ENCODE measurements at places on chromosomes 6 and 20.
A peak's percentile ranks its signal among the peaks of the same experiment; 100 is the strongest.

GRCh38 chr6:37125774-37126492 is 44.0 kb upstream of the PIM1 start:
- DNase-seq, result no peak

GRCh38 chr6:158765499-158766068 is 53.6 kb downstream of the EZR start:
- DNase-seq, result no peak

DNA sequence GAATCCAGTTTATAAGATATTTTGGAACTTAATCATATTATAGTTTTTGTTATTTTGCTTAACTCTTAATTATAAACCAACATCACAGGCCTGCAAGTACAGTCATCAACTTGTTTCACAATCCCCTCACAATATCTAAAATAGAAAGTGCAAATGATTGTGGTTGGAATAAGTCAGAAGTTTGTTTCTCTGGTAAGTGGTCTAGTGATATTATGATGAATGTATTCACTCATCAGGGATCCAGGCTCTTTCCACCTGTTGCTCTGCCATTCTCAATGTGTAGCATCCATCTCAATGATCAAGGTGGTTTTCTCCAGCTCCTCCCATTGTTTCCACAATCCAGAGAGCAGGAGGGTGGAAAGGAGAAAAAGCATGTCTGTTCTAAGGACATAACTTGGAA is 54.2 kb downstream of the OPN5 start:
- no peak for DNase-seq

DNA sequence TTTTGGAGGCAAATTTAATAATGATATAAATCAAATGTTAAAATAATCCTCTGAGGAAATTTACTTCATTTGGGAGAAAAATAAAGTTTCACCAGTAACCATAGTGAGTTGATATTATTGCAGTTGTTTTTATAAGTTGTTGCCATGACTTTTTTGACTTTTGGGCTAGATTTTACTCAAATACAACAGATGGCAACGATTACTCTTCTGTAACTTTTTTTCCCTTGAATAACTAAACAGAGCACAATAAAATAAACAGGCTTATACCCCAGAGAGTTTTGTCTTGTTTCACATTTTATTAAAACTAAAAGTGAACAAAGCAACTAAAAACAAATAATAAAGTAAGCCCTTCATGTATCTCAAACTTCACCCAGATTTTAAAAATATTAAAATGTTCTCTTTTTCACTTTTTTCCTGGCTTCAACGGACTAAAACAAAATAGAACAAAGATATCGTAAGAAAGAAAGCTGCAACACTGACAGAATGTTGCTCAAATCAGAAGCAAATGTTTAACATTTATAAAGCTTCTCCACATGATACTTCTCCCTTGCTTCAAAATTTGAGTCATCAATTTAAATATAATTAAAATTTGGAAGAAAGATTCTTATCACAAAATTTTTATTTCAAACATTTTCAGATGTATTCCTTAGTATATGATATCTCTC is 42.5 kb upstream of the BMP5 start:
- no peak for DNase-seq

- DNase-seq, result no peak
Measured at GRCh38 chr6:21295506-21296240, 297.9 kb upstream of the SOX4 start.

- DNase-seq, result no peak
Measured at GRCh38 chr6:117472667-117473066, 9.8 kb upstream of the DCBLD1 start.

DNA sequence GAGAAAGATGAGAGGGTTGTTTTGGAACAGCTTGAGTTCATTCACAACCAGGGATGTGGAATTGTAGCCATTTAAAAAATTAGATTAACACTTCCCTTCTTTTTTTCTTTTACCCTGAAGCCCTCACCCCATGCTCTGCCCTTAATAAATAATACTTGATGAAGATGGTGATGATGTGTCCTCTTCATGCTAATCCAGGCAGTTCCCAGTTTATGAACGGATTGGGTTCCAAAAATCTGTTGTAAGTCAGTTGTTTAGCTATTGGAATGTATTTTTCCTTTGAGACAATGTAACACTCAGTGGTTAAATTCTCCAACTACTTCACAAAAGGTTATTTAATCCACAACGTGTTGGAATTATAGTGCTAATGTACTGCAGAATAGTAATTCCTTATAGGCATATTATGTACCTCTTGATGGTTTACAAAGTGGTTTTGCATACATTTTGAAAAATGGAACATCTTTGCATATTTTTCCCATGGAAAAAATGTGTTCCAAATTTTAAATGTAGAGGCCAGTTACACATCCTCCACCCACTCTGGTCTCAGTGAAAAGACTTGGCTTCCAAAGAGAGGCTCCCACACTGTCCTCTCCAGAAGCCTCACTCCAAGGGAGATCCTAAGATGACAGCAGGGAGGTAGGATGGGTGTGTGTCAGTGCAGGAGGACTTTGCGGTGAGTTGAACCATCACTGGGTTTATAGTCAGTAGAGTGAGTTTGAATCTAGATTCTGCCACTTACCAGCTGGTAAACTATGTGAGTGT is 45.8 kb upstream of the CEP162 start:
- DNase-seq, result no peak

GRCh38 chr6:158175111-158175510 is 7.0 kb downstream of the GTF2H5 start:
- no peak for DNase-seq

DNA sequence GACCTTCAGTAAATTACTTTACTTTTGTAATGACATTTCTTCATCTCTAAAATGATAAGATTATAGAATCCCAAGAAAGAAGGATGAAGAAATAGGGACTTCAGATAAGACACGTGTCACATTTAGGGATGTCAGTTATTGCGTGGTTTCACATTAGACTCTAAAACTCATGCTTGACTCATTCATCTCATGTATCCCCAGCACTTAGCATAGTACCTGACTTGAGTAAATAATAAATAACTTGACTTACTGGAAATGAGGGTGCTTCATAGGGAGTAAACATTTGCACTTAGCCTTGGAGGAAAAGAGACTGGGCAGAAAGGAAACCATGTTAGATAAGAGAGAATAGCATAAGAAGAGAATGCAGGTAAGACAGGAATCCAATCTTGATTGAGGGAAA is 37.2 kb downstream of the VTA1 start:
- no peak for DNase-seq

DNA sequence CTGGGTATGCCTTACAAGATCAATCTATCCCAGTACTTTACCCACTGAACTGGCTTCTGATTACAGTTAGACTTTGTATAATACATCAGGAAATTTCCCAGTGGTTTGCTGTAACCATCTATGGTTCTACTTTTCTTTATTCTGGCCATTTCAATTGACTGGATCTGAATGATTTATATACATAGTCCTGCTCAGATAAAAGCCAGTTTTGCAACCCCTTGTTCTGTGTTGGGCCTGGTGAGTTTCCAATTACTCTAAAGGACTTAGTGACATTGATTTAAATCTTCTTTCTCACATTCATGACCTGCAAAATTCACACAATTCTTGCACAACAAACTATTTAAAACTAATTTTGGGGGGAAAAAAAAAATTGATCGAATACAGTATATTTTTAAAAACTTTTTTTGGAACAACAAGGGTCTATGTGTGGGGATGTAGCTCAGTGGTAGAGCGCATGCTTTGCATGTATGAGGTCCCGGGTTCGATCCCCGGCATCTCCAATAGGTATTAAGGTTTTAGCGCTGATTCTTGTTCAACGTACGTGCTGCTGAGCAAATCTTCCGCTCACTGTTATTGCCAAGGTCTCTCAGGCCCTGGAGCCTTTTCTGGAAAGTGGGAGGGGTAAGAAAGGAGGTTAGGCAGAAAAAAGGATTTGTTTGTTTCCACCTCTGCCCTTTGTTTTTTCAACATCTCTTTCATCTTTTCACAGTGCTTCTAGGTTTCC is 117.5 kb downstream of the GPX5 start:
- no peak for DNase-seq

GRCh38 chr20:18984238-18985200 is 170.9 kb downstream of the SCP2D1 start:
- no peak for DNase-seq

- peak; percentile 98 for DNase-seq
Measured at GRCh38 chr20:3811467-3812258, 8.7 kb upstream of the AP5S1 start.

GRCh38 chr6:20319520-20320357 is 81.9 kb upstream of the E2F3 start:
- no peak for DNase-seq

DNA sequence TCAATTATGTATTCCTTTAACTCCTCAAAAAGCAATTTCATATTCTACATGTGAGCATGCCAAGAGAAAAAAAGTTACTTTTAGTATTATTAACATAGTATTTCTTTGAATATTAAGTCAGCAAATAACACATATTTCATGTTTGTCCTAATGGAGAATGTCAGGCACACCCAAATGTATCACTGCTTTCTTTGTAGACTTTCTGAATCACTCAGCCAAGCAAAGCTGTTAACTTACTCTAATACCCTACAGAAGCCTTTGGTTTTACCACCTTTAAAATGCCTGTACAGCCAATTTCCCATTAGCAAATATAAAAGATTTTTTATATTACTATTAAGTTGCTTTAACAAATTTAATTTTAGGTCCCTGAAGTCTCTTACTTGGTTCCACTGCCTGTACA is 23.8 kb downstream of the FRK start:
- no peak for DNase-seq

DNA sequence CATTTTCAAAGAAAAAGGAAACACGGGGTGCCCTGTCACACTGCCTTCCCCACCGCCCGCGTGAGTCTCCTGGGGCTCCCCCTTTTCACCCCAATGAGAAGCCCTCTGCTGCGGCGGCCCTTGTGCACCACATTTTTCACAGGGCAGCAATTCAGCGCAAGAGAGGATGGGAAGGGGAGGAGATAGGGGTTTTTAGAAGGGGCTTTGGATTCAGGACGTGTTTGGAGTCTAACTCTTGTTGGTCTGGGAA is 726 bp upstream of the ARFGEF3 start:
- DNase-seq, result no peak

GRCh38 chr20:22320245-22320915 is 264.0 kb downstream of the FOXA2 start:
- DNase-seq, result no peak

- DNase-seq, result peak; percentile 50
Measured at GRCh38 chr6:90216072-90216977, 80.3 kb downstream of the BACH2 start.

- no peak for DNase-seq
Measured at GRCh38 chr6:39191236-39191930, 37.9 kb downstream of the KCNK5 start.

GRCh38 chr6:153043719-153044118 is 41.2 kb upstream of the MTRF1L start:
- DNase-seq, result no peak

- peak; percentile 64 for DNase-seq
Measured at GRCh38 chr6:36340618-36341454, 4.1 kb upstream of the BNIP5 start.

GRCh38 chr6:25193460-25194171 is 85.6 kb upstream of the CARMIL1 start:
- no peak for DNase-seq

DNA sequence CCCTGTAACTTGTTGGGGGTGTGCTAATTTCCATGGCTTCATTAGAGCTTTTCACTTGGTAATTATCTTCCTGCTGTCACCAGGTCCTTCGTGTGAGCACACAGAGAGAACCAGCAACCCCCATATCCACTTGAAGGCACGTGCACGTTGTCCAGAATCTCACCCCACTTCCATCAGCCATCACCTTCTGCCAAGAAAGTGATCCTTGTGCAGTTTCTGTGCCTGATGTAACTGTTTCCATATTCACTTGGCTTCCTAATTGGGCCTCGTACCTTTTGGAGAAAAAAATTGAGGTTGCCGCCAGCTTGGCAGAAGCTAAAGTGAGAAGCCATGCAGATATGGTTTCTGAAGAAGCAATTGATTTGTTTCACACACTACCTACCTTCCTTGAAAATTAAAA is 153.7 kb upstream of the TSHZ2 start:
- no peak for DNase-seq

- no peak for DNase-seq
Measured at GRCh38 chr6:122207794-122208193, 191.7 kb upstream of the HSF2 start.

All from left lung (tissue), 14 donors.